ENCODE measurements at places on chromosomes 5 and 9. TPM values are rescaled to one million over a fixed set of nuclear protein-coding genes. Genes with fewer than 3 reads are reported as not detected.

DNA sequence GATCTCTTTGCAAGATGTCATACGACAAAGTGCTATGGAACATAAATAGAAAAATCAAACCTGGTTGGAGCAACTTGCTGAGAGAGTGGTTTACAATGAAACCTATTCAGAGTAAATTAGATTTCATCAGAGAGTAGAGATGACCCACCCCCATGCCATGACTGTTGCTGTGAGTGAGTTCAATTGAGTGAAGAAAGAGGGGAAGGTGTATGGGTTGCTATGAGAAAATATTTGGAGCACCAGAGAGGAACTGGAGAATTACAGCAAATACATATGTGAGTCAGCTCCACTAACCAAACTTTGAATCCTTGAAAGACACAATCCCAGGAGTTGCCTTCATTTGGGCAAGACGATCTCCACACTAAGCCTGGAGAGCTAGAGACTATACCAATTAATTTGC is 217.2 kb downstream of the RFX3 start:
- no peak for DNase-seq

DNA sequence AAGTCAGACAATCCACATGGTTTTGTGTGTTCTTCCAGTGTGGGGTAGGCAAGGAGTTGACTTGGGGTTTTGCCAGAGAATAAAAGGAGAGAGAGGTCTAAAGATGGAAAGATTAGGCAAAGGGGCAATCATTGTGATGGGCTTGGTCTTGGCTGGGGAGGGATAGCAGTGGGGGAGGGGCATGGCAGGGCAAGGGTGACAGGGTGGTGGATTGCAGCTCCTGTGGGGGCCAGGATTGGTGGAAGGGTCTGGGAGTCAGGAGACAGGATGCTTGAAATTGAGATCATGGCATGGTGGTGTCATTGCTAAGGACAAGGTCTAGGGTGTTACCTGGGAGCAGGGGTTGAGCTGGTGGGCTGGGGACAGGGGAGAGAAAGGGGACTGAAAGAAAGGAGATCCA is 57.6 kb downstream of the ZNF618 start:
- DNase-seq: no peak

DNA sequence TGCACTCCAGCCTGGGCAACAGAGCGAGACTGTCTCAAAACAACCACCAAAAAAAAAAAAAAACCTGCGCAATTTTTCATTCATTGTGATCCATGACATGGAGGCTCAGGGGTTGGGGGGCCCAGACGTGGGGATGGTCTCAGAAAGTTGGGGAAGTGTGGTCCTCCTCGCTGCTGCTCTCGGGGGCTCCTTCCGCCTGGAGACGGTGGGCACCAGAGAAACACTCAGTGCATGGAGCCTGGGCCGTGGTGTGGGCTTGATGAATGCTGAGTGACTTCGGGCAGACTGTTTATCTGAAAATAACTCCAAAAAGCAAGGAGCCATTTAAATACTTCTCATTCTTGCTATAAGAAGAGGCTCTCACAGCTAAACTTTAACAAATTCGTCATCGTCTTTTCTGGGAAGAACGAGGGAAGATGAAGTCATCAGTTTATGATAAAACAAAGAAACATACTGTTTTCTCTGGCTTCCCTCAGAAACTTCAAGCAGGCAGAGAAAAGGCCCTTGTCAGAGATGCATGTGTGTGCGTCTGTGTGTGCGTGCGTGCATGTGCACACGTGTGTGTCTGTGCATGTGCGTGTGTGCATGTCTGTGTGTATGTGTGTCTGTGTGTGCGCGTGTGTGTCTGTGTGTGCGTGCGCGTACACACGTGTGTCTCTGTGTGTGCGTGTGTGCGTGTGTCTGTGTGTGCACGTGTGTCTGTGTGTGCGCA is 35.0 kb downstream of the RASGEF1C start:
- DNase-seq: no peak

- no peak for DNase-seq
Measured at GRCh38 chr5:142281966-142282365, 42.9 kb downstream of the SPRY4 start.

- no peak for DNase-seq
Measured at GRCh38 chr5:134493461-134494055, 31.9 kb upstream of the JADE2 start.

GRCh38 chr5:107505763-107506534 is 164.8 kb downstream of the EFNA5 start:
- DNase-seq: no peak

DNA sequence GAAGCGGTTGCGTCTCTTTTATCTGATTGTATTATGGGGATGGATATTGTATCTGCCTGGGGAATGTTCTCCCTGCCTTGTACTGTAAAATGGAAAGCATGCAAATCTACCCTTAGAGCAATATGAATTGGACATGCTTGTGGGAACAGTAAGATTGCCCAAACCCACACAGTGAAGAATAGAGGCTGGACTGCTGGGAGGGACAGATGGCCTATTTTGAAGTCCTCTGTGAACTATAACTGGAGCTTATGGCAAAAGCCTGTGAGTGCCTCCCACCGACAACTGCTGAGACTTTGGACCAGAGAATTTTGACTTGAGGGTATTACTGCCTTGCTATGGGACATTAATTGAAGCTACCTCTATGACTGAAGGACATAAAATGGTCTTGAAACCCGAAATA is 168.9 kb downstream of the ERCC6L2 start:
- DNase-seq: no peak

DNA sequence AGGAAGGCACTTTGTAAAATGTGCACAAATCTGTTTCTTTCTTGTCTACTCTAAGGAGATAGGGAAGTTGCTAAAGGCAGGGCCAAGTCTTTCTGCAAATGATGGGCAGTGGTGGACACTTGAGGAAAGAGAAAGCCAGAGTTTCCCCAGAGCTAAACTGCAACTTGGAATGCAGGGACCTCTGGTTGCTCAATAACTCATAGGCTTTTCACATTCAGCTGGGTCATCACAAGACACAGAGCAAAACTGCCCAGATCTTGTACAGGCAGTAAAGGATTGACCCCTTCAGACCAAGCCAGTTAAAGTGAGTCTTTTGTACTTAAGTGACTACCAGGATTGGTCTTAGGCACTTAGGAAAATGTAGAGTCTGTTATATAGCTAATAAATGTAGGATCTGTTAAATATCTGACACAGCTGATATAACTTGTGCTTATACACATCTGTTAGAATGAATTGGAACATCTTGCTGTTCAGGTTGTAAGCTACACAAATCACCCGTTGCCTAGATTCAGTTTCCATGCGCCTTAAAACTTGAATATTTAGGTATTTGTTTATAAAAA is 13.5 kb upstream of the AGXT2 start:
- no peak for DNase-seq

- DNase-seq: no peak
Measured at GRCh38 chr5:103298117-103298516, 39.6 kb downstream of the MACIR start.

GRCh38 chr9:36665921-36666431 is 93.3 kb downstream of the MELK start:
- DNase-seq: no peak

DNA sequence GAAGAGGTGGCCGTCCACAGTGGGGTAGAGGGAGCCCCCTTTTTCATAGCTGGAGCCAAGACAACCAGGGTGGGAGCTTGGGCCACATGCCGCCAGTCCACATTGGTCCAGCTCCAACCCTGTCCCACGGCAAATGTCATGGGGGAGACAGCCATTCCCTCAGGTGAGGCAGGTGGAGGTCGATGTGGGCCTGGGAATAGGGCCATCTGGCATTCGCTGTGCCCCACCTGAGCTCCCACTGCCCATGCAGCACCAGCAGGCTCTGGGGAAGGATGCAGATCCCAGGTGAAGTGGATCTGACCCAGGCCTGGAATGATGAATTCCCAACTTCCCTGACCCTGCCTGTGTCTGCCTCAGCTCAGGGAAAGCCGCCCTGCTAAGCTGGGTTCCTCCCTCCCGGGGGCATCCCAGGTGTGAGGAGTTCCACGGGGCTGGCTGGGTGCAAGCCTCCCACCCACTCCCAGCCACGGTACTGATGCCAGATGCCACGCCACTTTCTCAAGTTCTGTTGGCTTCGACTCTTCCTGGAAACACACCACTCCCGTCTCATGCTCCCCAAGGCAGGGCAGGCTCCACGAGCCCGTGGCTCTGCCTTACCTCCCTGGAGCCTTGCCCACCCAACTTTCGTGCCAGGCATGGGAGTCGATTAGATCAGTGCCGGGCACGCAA is 25.2 kb upstream of the FCN2 start:
- DNase-seq: no peak

GRCh38 chr5:176980818-176981217 is 25.8 kb downstream of the UIMC1 start:
- no peak for DNase-seq

DNA sequence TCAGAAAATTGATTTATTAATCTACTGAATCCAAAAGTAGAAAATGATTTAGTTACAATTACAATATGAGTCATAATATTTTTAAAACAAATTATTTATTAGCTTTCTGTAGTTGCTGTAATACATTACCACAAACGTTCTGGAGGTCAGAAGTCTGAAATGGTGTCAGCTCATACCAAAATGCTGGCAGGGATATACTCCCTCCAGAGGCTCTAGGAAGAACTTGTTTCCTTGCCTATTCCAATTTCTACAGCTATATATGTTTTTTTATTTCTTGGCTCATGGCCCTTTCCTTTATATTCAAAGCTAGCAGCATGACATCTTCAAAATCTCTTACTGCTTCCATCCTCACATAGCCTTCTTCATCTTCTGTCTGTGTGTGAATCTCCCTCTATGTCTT is 667.9 kb upstream of the ITGA1 start:
- no peak for DNase-seq

GRCh38 chr9:126465977-126466376 is 139.3 kb downstream of the MVB12B start:
- no peak for DNase-seq

DNA sequence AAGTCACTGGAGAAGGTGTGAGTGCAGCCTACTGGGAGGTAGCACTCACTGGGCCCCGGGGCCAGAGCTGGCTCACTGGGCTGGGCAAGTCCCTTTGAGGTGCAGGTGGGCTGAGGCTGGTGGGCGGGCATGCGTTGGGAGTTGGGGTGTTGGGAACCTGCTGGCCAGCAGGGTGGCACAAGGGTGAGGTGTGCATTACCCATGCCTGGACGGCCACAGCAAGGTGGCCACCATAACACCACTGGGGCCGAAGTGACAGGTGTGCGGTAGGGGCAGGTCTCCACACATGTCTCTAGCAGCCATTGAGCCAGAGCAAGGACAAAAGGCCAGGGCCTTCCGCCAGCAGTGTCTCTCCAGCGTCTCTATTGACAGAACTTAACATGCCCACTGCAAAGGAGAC is 22.6 kb downstream of the PRRT1B start:
- DNase-seq: no peak

DNA sequence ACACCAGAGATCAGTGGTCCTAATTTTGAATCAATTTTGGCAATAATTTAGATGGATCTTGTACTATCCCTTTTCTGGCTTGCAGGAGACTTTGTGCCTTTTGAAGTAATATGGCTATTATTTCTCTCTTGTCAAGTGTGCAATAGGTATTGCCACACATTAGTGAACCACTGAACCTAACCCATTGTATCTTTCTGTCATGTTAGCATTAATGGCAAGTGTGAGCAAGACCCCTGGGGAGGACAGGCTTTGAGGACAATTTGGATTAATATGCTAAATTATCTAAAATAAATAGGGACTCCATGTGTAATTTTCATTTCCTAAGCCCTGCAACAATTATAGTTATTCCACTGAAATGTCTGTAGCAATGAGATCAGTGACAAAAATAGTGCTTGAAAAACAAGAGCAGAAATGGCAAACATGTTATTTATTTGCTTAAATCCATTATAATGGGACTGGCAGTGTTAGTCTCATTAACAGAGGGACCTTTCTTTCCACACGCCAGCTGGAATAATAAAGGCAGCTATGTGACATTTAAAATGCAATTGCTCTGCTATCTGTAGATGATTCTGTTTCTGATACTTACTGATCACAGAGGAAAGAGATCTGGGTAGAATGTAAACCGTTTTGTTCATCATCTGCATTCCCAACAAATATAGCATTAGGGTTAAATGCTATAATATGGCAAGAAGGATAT is 753.3 kb upstream of the ZNF608 start:
- no peak for DNase-seq

GRCh38 chr5:126544087-126544740 is 50.8 kb downstream of the ALDH7A1 start:
- no peak for DNase-seq

- DNase-seq: no peak
Measured at GRCh38 chr5:74693191-74693590, 8.2 kb downstream of the HEXB start.

DNA sequence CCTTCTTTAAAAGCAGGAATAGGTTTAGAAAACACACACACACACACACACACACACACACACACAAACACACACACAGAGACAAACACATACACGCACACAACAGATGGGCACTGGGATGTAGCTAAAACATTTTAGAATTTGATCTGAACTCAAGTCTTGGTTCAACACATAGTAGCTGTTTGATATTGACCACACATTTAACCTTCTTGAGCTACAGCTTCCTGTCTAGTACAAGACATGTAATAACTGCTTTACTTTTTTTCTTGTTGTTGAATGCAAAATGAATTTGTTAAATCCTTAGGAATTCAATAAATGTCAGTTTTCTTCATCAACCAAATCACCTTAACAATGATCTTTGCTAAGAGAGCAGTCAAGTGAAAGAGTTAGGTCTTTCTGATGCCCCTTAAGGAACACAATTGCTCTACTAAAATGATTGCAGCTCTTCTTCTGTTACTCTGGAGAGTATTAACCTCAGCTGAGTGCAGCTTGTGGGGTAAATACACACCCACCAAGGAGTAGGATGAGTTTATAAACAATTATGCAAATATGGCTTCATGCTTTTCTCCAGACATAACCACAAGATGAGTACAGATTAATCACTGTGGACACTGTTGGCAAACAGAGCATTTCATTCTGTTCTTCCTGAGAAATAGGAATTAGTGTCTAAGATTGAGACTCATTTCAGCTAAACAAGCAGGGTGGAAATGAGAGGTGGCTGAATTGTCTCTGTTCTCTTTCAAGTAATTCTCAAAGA is 302.9 kb upstream of the PAPPA start:
- DNase-seq: no peak

DNA sequence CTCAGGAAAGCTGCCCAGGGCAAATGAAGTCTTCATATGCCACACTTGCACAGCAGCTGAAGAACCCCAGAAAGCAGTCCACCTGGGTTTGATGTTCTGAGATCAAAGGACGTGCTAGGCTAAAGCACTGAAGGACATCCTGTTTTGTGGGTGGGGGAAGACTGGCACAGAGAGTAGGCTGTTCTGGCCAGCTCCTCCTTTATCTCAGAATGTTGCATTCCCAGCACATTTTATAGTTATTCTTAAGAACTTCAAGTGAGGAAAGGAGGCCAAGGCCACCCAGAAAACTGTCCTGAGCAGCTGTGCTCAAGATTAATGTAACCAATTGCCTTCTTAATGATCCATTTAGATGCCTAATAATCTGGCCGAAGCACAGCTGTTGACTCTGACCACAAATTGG is 10.9 kb downstream of the SHOC1 start:
- no peak for DNase-seq

The MELK gene
- polyA plus RNA-seq: 0.25 TPM

The FIBCD1 gene
- not detected for polyA plus RNA-seq

The SAXO1 gene
- polyA plus RNA-seq: 0.01 TPM

The ANKRD55 gene
- polyA plus RNA-seq: 1.7 TPM

The RHOBTB3 gene
- polyA plus RNA-seq: 10.5 TPM

The SPINK7 gene
- not detected for polyA plus RNA-seq

The BTNL9 gene
- polyA plus RNA-seq: 4.8 TPM
